A172 (cell line): ENCODE measurements at places on chromosomes 7 and 10. TPM values are rescaled to one million over a fixed set of nuclear protein-coding genes. Genes with fewer than 3 reads are reported as not detected.

DNA sequence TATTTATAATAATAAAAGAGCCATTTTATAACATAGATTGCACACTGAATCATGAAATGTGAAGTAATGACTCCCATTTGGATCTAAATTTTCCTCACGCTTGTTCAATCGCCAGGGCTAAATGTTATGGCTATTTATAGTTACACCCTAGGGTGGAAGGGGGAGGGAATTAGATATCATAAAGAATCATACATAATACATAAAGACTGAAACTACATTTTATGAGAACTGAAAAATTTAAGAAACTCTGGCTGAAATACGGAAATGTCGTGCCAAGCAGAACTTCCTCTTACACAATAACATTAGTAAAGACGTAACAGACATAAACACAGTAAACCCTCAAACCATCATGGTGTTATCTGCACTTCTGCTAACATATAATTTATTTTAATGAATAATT, 327.5 kb upstream of the PHF14 start:
- DNase-seq, result no peak

DNA sequence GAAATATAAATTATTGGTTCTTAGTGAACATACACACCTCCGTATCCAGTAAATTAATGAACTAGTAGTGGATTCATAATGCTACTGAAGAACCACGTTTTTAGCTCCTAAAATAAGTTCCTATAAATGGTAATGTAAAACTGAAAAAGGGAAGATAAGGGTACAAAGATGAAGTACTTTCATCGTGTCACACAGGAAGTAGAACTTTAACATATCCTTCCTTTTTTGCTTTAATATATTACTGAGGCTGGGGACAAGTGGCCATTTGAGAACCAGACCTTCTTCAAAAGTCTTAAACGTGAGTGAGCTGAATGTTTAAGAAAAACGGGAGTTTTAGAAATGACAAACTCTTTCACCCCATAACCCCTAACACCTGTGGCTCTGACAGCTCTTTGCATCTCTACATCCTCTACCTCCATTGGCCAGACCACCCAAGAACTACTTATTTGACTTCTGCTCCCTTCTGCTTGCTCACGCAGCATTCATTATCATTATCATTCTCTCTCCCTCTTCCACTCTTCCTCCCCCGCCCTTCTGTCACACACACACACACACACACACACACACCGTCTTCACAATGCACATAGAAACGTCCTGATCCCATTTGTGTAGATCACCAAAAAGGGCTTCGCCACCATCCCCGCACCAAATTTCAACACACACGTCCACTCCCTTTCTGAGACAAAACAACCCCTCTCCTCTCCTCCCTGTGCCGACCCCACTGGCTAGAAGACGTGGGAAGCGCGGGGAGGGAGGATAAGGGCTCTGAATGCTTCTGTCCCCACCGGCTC, 677 bp downstream of the SKAP2 start:
- peak; percentile 30 for DNase-seq

- no peak for DNase-seq
Measured at GRCh38 chr7:1249731-1250130, 17.1 kb downstream of the UNCX start.

Gene NEUROG3
- total RNA-seq, result not detected in 2 replicates

Gene FLNC
- 23.1 and 33.3 TPM in 2 replicates for total RNA-seq

Gene ADAM12
- total RNA-seq, result 7.1 and 8.1 TPM in 2 replicates
